ENCODE measurements at places on chromosomes 6 and 20.

DNA sequence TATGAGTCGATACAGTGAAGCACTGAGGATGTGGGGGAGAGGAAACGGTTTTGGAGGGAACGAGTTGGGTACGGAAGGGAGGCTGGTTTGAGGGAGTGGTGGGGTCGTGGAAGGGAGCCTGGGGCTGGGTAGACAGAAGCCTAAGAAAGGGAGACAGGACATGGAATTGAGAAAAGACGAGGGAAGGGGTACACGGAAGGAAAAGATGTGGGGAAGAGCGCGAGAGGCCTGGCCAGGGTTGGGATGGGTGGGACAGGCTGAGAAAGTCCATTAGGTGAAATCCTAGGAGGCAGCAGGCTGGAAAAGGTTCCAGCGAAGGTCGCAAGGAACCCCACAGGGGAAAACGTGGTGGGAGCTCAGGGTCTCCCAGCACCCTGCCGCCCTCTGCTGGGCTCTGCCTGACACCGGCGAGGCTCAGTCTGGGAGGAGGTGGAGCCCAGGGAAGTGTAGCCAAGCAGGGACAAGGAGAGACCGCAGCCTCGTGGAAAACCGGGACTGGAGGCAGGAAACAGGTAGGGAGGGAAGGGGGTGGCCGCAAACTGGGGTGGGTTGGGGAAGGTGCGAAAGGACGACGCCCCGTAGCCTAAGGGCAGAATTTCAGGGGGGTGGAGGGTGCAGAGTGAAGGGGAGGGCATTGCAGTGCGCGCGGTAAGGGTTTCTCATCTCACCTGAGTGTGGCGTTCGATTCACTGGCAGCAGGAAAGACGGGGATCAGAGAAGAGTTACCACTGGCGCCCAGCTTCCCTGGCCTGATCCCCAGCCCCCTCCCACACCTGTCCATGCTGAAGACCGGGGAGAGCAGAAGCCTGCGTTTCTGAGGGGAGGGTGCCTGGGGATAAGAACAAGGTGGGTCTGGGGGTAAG, 4.3 kb downstream of the GABBR1 start:
- DNase-seq: peak; percentile 58

DNA sequence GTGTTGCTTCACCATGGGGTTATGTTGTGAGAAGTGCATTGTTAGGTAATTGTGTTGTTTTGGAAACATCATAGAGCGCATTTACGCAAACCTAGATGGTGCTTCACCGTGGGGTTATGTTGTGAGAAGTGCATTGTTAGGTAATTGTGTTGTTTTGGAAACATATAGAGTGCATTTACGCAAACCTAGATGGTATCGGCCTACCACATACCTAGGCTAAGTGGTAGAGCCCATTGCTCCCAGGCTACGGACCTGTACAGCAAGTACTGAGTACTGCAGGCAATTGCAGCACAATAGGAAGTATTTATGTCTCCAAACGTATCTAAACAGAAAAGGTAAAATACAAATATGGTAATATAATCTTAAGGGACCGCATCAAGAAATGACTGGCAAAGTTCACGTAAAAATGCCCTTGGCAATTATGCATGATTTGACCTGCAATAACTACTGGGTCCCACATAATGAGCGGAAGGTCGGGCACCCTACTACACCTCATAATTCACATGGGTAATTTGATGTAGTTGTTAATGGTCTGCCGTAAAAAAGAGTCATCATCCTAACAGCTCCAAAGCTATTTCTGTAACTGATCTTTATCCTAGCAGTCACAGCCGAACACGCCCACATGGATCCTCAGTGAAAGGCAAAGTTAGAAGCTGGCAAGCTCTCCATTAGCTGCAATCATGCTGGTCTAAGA, 76.0 kb downstream of the RSPH3 start:
- DNase-seq: no peak

DNA sequence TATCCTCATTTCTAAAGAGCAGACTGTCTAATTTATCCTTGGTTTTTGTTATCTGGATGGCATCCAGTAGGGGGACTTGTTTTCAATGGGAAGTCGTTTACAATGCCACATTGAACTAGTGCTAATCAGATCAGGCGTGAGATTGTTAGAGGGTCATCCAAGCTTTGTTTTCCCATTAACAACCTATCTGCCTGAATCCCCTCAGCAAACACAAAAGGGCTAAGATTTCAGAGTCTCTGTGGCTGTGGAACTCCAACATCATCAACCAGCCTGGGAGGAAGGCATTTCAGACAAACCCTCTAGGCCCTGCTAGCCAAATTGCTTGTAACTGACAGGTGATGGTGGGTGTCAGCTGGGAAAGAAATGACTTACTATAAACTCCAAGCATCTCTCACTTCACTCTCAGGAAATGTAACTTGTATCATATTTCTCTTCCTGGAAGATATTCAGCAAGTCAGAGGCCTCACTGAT, 47.7 kb downstream of the COL19A1 start:
- no peak for DNase-seq

- DNase-seq: no peak
These were observed 10.5 kb downstream of the ZBTB2 start for GRCh38 chr6:151380848-151381205.

GRCh38 chr20:17710379-17711266, 10.9 kb downstream of the BANF2 start:
- no peak for DNase-seq

DNA sequence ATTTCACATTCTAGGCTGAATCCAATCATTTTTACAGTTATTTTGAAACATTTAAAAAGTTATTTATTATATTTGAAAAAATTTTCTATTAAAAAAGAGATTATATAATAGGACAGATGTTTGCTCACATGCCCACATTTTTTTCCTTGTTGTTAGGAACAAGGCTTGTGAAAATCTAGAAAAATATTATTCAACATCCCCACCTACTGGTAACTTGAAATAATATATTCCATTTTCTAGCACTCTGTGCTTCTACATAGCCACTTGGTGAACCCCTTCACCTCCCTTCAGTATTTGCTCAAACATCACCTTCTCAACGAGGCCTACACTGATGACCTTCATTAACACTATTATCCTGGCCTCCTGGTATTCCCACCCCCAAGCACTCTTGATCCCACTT, 18.3 kb upstream of the GPRC6A start:
- no peak for DNase-seq

- no peak for DNase-seq
These were observed 83.6 kb upstream of the C20orf144 start for GRCh38 chr20:33578510-33578909.

DNA sequence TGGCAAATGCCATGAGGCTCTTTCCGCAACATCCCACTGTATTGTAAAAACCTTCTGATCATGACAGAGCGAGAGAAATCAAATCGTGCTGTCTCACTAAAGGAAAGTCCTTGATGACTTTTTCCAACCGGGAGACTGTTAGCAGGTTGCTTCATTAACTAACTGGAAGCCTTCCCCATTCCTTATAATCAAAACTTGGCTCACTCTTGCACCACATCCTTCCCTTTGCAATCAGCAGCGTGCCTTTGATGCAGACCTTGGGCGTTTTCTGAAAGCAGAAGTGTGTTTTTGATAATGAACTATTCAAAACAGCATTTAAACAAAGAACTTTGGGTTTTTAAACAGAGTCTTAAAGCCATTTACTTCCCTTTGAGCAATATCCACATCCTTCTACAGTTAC, 96.2 kb upstream of the CNR1 start:
- no peak for DNase-seq

GRCh38 chr6:134368670-134369069, 50.8 kb upstream of the SGK1 start:
- DNase-seq: no peak

- no peak for DNase-seq
These were observed 120.0 kb downstream of the GRM4 start for GRCh38 chr6:34025861-34026260.

- DNase-seq: no peak
These were observed 672 bp downstream of the SIRPA start for GRCh38 chr20:1895674-1896483.

DNA sequence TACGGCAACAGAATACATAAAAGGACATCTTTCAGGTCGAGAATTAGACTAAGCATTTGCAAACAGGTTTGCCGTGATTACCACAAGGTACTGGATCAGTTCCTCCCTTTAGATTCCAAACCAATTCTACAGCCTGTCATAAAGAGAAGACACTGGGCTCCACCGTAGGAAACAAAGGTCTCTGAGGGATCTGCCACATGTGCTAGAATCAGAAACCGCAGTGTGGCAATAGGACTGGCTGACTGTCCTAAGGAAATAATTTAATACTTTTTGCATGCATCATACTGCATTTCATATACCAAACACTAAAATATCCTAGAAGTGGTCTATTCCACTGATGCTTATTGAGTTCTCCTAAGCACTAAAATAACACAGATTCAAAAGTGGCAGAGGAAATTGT, 59.2 kb downstream of the POPDC3 start:
- DNase-seq: no peak

GRCh38 chr20:8534368-8535160, 402.5 kb downstream of the PLCB1 start:
- no peak for DNase-seq

- no peak for DNase-seq
These were observed 195.8 kb upstream of the ARG1 start for GRCh38 chr6:131377112-131377705.

- DNase-seq: no peak
These were observed 318.8 kb downstream of the BCKDHB start for GRCh38 chr6:80425089-80425823.

GRCh38 chr6:37569743-37570481, 70.2 kb upstream of the CCDC167 start:
- DNase-seq: no peak

DNA sequence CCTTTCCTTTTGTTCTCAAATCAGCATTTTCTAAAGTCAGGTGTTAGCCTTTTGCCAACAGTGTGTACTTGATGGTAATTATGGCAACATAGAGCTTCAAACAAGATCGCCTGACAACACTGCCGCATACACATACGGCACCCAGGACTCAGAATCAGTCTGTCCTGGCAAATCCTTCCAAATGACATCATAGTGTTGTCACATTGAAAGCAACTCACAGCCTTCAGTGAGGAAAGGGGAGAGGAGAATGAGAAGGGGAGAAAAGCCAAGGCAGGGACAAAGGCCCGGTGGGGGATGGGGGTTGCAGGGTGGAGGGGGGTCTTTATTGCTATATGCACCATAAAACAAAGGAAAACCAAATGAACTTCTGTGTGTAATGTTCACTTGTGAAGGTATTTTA, 65.7 kb upstream of the PTGIS start:
- DNase-seq: no peak

DNA sequence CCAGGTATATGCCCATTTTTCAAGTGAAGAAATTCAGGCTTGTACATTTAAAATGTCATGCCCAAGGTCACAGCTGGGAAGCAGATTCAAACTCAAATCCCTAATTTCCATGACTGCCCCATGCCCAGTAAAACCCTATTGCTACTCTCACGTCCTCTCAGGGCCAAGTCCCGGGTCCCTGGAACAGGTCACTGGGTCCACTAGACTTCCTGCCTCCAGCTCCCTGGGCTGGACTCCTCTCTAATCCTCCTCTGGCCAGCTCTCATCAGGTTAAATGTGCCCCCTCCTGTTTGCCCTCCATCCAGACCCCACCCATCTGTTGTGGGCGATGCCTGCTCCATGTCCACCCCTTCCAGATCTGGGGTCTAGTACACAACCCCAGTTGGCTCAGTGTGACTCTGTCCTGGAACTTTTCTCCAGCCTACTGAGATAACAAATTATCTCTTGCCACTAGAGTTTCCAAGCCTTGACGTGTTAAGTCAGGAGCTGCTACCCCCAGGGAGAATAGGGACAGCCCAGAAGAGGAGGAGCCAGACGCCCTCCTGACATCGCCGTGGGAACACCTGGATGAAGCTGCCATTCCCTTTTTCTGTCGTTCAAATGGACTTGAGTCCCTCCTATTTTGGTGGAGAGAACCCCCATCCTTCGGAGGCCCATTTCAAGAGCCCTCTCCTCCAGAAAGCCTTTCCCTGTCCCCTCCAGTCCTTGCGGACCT, 3.7 kb upstream of the SPDEF start:
- no peak for DNase-seq

DNA sequence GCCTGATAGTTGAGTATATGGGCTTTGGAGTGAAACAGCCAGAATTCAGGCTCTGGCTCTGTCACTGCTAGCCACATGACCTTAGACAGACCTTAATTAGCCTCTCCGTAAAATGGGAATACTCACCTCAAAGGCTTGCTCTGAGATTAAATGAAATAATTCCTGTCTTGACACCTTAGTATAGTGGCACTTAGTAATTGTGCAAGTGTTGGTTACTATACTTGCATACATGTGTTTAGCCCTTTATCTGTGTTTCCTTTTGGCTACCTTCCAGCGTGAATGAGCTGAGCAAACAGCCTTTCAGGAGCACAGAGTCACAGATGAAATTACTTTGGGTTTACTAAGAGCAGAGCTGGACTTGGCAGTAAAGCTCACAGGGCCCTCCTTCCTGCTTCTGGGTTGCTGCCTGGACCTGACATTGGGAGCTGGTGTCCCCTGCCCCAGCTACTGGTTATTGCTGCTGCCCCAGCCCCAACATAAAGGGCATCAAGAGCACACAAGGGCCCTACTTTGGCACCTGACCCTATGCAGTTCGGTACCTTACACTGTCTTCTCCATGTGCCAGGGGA, 32.8 kb downstream of the CD164 start:
- no peak for DNase-seq

DNA sequence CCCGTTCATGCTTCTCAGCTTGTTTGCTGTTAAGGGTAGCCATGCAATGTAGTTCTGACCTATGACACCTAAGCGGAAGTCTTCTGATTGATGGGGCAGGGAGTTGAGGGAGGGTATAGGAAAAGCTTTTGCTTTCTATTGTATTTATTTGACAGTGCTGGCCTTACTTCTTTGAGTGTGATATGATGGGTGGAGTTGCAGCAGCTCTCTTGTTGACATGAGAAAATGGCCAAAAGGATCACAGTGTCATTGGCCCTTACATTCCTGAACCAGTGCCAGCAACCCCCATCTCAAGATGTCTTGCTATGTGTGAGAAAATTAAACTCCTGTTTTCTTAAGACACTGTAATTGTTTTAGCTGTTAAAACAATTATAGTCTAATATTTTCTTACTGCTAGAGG, 117.5 kb downstream of the SAMD5 start:
- DNase-seq: no peak

- no peak for DNase-seq
These were observed 39.5 kb downstream of the CD40 start for GRCh38 chr20:46157625-46158024.

GRCh38 chr6:34566830-34567546, 10.9 kb upstream of the SPDEF start:
- DNase-seq: no peak

DNA sequence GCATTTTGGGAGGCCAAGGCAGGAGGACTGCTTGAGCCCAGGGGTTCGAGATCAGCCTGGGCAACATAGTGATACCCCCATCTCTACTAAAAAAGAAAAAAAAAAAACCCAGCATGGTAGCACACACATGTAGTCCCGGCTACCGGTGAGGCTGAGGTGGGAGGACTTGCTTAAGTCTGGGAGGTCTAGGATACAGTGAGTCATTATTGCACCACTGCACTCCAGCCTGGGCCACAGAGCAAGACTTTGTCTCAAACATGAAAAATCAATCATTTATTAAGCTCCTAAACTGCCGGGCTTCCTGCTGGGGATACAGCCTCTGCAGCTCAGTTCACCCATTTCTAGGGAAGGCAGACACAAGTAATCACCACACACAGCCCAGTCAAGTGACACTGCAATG, 7.3 kb upstream of the USP45 start:
- no peak for DNase-seq

- DNase-seq: no peak
These were observed 7.3 kb downstream of the TRDN start for GRCh38 chr6:123629258-123629941.
